ENCODE measurements at places on chromosomes 4 and X.
A peak's percentile ranks its signal among the peaks of the same experiment; 100 is the strongest.

DNA sequence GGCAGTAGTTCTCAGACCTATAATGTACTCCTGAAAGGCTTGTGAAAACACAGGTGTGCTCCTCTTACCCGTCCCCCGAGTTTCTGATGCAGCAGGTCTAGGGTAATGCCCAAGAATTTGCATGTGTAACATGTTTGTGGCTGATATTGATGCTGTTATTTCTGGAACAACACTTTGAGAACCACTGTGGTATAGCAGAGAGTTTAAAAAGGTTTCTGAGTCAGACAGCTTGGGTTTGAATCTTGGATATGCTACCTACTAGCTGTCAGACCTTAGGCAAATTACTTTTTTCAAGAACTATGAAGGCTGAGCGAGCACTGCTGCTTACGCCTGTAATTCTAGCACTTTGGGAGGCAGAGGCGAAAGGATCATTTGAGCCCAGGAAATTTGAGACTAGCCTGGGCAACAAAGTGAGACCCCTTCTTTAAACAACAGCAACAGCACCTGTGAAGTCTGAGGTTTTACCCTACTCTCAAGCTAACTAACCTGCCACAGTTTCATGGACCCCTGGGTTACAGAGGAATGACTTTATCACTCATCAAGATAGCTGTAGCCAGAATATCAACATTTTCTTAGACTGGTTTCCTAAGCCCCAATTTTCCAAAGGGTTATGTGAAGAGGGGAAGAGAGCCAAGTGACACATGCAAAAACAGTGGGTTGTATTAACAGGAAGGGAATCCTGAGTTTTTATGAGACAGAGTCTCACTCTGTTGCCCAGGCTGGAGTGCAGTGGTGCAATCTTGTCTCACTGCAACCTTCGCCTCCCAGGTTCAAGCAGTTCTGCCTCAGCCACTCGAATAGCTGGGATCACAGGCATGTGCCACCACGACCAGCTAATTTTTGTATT, 5.1 kb downstream of the AFF1 start:
- DNase-seq = no peak

- DNase-seq = peak; percentile 10
Observed at GRCh38 chr4:165368114-165368513, 10.7 kb upstream of the CPE start.

DNA sequence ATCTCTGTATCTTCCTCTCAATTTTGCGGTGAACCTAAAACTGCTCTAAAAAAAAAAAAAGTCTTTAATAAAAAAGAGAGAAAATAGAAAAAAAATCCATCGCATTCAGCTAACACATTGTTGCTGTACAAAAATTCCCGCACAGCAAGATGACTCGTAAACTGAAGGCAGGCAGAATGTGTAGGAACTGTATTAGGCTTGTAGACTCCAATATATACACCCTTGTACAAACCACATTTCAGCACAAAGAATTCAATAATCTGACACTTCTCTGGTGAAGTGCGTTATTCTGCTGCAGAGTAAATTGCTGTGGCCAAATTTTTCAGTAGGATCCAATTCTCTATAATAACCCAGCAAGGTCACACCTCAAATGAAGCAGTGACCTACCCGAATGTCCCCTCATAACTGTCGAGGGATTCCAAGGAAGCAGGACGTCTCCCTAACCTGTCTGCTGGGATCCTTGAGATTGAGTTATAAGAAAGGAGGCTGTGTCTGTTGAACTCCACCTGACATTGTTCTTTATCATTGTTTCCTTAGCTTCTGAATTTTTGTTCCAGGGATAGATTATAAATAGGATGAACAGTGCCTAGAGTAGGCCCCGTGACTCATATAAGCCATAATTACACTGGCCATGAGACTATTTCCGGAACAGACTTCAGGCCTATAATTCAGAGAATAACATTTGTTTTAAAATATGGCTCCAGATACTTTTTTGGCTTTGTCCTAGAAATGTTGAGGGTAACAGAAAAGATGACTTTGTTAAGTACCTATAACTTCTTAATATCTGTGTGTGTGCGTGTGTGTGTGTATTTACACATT, 348.3 kb downstream of the PCDH7 start:
- DNase-seq = no peak

GRCh38 chr4:123348946-123349345, 47.6 kb upstream of the SPRY1 start:
- DNase-seq = no peak

DNA sequence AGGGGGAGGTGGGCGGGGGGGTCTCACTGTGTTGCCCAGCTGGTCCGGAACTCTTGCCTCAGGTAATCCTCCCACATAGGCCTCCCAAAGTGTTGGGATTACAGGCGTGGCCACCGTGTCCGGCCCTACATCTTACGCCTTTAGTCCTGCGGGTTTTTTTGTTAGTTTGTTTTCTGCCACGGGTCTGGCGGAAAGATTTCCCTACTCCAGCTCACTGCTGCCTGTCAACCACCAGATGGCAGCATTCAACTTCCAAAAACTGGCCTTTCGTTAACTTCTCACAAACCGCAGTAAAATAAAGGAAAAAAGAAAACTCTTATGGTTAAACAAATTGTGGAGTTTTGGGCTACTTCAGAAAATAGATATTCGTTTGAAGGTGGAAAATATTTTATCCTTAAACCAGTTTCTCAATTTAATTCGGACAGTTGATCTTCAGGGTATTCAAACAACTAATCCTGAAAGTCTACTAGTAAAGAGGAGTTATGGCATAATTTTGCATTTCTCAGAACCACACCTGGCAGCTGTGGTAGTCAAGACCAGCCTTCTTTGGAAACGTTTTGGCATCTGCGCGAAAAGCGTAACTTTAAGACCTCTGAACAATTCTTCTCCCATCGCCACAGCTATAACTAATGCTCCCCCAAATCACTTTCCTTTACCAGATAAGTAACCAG, 41.1 kb downstream of the LUZP4 start:
- peak; percentile 32 for DNase-seq

GRCh38 chr4:129230846-129231245, 134.9 kb downstream of the C4orf33 start:
- DNase-seq = no peak

DNA sequence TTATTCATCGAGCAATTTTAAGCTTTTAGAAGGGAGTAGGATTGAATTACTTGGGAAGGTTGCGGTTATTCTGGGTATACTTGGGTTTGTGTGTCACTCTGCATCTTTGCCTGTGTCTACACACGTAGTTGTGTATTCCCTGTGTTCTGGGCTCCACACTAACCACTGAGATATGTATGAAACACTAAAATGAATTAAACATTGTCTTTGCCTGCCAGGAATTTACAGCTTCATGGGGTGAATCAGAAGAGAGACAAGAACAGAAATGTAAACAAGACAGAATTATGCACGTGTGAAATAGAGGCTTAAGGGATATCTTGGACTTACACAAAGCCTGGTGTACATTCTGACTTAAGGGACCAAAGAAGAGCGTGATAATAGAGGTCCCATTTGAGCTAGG, 228.5 kb downstream of the AFF2 start:
- no peak for DNase-seq

- DNase-seq = peak; percentile 28
Observed at GRCh38 chr4:76696109-76696508, 201.8 kb downstream of the SOWAHB start.

GRCh38 chr4:100889898-100890297, 372.1 kb upstream of the EMCN start:
- DNase-seq = no peak

DNA sequence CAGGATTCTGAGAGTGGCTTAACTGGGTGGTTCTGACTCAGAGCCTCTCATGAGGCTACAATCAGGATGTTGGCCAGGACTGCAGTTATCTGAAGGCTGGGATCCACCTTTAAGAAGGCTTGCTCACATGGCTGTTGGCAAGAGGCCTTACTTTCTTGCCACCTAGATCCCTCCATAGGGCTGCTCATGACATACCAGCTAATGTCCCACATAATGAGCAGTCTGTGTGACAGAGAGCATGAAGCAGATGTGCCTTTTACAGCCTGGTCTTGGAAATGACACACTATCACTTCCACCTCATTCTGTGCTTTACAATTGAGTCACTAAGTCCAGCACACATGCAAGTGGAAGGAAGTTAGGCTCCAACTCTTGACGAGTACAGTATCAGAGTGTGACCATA, 4.3 kb upstream of the RBM3 start:
- DNase-seq = no peak

DNA sequence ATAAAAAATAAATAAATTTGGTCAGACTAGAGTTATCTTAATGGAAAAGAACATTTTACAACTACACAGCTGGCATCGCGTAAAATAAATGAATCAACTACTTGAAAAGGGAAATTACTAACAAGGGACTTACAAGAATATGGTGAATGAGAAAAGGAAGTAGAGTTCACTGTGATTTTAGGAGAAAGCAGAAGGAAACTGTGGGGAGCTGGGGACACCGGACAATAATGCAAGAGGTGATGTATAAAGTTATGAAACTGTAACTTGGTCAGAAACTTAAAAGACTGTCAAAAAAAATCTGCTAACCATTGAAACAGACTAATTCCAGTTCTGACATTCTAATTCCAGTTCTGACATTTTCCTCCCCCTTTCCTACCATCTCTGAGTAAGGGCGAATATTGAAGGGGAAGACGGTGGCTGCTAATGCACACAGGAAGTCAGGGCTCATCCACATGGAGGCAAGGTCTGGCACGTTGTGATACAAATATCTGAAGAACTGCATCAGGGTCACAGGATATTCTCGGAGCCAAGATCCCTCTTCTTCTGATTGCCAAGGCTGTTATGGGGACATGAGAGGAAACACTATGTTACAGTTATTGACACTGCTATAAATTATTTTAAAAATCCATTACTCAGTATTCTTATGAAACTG, 170.5 kb downstream of the CDS1 start:
- no peak for DNase-seq

DNA sequence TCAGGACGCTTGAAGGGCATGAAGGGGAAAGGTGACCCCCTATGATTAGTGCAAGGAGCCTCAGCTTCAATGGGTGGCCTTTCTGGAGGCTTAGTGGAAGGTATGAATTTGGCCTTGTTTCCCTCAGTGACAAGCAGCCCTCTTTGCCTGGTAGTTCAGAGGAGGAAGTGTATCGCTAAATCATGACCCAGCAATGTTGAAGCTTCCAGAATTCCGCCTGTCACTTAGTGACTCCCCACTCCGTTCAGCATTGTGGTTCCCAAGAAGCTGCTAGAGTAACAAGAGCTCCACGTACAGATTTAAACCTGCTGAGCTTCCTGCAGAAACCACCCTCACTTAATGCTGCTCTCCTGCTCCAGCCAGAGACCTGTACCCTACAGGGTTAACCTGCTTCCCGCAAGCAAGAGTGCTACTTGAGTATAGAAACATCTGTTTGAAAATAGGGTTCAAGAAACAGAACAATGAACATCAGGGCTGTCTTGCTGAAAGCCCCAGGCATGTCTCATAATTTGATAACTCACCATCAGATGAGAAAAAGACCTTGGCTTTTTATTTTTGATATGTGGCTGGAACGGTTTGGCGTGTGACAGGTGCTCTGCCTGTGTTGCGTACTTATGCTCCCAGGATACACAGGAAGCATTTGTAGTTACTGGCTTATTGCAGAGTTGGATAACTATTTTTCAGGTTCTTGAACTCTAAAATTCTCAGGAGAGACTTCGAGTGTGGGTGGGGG, 105.2 kb downstream of the UCHL1 start:
- peak; percentile 35 for DNase-seq

DNA sequence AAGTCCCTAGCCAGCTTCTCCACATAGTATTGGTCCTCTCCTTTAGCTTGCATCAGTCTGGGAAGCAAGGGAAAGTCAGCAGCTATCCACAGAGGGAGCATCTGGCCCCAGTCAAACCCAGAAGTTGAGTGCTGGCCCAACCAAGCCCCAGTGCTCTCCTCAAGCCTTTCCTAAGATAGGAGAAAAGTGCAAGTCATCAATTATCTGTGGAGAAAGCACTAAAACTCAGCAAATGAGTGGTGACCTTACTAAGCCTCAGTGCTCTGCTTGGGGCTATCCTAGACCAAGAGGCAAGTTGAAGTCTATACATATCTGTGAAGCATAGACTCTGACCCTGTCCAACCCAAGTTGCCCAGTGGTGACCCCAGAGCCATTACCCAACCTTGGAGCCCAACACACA, 28.5 kb upstream of the MAGEE1 start:
- DNase-seq = no peak

Measured in NCI-H510A treated with DMSO at 0.1 percent for 48 hours (cell line).